ENCODE measurements at places on chromosomes 1 and 21.

DNA sequence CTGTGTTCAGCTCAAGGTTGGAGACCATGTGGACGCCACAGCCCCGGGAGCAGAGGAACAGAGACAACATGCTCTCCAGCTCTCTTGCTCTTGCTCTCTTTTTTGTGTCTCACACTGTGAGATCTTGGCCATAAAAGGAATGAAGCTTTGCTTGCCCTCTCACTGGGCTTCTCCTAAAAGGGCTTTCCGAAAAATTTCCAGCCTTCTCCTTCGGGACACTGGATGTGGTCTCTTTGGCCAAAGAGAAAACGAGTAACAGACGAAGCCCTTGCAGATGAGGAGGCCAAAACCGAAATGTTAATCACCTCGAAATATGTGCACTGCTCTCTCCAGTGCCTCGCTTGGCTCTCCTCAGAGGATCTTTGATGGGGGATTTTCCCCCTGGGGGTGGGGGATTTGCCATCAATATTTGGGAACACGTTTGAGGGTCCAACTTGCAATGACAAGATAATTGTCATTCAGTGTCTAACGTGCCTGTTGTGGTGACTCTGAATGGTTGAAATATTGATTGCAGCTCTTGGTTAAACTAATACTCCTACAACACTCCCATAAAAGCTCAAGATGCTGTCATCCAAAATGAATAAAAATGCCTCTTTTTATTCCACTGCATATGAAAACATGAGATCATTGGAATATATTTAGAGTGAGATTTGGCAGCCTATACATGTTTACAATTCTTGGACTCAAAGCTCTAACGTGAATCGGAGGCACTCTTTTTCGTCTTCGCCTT lies 68.6 kb upstream of the ANGPTL1 start:
- no peak for DNase-seq

GRCh38 chr1:35726450-35727433 lies 8.1 kb upstream of the C1orf216 start:
- no peak for DNase-seq

DNA sequence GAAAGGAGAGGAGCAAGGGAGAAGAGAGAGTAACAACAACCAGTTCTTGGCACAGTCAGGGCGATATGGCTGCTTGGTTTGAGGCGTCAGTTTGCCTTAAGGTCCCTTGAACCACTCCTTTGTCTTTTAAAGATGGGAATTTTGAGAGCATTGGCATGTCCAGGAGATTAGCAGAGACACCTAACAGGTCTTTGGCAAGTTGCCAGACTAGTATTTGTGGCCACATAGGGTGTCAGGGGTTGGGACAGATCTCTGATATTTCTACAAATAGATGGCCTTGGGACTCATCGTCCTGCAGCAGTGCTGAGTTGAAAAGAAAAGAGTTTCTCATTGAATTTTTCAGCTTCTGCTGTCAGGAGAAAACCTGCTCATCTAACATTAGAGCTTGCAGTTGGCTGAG lies 55.3 kb upstream of the KCND3 start:
- no peak for DNase-seq

DNA sequence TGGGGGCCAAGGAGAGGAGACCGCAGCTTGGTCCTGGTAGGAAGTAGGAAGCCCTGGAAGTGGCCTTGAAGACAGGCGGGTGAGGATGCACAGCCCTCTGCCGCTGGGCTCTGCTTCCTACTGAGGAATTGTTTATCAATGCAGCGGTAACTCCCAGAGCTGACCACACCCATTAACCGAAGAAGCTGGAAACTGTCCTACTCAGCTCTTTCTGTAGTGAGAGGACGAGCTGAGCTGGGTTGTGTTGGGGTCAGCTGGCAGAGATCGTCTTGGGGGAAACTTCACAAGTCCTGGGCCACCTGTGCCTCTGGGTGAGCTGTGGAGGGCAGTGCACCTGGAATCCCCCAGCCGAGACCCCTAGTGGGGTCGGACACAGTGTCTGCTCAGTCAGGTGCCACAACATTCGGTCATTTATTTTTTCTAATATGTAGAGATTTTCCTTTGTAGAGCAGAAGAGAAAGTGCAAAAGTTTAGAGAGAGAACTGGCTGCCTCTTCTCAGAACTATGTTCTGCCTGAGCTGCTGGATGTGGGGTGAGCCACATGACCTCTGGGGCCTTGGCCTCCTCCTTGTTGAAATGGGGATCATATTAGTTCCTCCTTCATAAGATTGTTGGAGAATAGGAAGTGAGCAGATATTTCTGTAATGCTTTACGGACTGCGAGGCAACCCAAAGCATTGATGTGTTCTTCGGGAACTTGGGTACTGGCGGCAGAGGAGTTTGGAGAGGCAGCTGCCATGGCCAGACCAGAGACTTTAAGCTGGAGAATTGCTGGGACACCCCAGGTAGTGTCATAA lies 3.6 kb downstream of the NECAP2 start:
- DNase-seq: no peak

- no peak for DNase-seq
Measured at GRCh38 chr1:119660253-119661083, 12.4 kb upstream of the ZNF697 start.

DNA sequence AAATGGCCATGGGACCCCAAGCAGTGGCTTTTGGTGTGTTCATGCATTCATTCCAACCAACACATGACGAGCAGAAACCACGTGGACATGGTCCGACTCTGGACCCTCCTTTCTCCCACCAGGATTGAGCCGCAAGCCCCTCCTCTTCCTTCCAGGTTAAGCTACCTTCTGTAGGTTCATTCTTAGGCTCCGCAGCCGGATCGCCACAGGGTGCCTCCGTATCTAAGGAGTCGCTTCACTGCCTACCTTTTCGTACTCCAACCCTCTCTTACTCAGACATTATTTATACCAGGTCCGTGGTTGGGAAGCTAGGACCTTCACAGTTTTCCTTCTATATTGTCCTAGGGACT lies 63.6 kb downstream of the RHBG start:
- no peak for DNase-seq

Data from esophagus squamous epithelium (tissue), 5 donors.